Stimulated activated CD8-positive, alpha-beta memory T cell treated with anti-CD3 and anti-CD28 coated beads, Interleukin-7, amount 100 ng/mL, for 1 hour (primary cell): ENCODE measurements at places on chromosomes 4 and X.

DNA sequence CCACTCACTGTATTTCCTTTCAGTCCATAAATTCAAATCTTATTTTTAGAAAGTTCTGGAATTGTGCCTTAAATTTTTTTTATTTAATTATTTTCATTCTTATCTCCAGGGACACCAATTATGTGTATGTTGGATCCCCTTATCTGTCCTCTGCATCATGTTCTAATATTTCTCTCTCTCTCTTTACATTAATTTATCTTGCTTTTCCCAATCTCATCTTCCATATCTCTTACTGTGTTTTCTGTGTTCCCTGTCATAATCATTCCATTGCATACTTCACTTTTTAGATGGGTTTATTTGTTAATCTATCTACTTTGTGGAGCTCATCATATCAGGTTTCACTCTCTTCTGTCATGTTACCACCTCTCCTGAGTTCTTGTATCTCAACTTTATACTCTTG, 37.4 kb downstream of the PPP2R2C start:
- DNase-seq, result no peak

DNA sequence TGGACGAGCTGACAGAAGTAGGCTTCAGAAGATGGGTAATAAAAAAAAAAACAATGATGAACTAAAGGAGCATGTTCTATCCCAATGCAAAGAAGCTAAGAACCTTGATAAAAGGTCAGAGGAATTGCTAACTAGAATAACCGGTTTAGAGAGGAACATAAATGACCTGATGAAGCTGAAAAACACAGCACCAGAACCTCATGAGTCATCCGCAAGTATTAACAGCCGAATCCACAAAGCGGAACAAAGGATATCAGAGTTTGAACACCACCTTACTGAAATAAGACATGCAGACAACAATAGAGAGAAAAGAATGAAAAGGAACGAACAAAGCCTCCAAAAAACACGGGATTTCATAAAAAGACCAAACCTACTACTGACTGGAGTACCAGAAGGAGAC, 10.5 kb downstream of the NELFA start:
- no peak for DNase-seq

DNA sequence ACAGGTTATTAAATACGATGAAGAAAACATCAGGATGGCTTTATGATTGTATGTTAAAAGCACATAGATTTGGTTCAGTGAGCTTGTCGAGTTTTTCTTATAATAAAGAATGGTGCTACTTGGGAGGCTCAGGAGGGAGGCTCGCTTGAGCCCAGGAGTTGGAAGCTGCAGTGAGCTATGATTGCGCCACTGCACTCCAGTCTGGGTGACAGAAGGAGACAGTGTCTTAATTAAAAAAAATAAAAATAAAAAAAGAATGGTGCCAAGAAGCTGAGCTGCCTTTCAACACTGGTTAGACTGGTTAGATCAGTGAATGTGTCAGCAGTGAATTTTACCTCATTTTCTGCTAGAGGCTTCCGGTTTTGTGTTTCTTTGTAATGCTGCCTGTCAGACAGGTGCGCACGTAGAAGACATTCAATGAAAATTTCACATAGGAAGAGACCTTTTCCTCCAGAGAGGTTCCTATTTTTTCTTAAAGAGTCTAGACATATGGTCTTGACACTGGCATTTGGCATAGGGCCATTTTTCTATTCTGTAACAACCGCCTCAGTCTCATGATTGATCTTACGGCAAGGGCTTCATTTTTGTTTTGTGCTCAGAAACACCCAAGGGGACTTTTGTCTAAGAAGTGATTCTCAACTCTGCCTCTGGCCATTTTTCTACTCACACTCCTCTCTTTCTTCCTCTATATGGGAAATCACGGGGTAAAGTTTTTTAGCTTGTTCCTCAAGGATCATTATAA, 15.0 kb upstream of the ARSF start:
- no peak for DNase-seq

DNA sequence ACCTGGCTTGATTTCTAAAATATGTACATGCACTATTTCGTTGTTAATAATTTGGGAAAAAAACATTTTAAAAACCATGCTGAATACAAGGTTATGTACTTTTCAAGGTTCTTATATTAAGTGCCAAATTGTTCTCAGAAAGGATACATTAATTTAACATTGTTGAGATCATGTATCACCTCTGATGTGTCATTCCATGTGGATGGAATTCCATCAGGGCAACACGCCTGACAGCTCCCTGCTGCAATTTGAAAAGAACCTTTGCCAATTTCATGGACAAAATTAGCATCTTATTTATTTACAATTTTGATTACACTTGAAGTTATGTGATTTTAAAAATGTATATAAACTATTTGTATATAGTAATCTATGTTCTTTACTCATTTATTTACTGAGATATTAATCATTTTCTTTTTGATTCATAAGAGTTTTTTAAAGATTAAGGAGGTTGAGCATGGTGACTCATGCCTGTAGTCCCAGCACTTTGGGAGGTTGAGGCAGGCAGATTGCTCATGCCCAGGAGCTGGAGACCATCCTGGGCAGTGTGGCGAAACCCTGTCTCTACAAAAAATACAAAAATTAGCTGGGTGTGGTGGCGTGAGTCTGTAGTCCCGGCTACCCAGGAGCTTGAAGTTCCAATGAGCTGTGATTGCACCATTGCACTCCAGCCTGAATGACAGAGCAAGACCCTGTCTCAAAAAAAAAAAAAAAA, 142.8 kb downstream of the ENPP6 start:
- DNase-seq, result no peak

- DNase-seq, result no peak
Measured at GRCh38 chrX:129636175-129636681, 18.5 kb downstream of the APLN start.

GRCh38 chr4:52915730-52916300, 53.7 kb downstream of the RASL11B start:
- no peak for DNase-seq

DNA sequence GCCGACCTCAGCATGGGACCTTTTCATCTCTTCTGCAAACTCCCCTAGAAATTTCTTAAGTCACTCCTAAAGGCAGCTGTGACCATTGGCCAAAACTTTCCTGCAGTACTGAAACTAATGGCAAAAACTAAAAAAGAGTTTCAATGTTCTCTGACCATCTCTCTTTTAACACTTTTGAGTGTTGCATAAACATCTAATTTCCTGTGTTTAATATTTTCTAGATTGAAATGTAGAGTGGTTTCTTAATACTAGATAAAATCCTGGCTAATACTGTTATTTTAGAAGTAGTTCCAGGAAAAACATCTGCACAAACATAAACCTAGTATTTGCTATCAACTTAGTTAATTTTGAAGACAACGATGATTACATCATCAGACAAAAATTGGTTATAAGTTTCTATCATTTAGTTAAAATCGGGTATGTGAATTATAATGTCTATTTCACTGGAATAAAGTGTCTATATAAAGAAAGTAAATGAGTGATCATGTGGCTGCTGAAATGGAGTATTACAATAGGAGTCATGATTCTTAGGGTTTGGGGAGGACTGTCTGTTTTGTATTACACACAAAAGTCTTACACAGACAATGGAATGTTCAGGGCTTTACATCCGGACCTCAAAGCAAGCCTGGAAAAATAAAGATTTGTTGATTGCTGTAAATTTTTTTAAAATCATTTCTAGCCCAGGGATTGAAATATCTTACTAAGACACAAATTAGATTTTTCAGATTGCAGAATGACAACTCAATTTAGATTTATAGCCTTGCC, 1323.4 kb downstream of the C4orf33 start:
- DNase-seq, result no peak

GRCh38 chr4:150139297-150139865, 61.1 kb downstream of the DCLK2 start:
- DNase-seq, result no peak

DNA sequence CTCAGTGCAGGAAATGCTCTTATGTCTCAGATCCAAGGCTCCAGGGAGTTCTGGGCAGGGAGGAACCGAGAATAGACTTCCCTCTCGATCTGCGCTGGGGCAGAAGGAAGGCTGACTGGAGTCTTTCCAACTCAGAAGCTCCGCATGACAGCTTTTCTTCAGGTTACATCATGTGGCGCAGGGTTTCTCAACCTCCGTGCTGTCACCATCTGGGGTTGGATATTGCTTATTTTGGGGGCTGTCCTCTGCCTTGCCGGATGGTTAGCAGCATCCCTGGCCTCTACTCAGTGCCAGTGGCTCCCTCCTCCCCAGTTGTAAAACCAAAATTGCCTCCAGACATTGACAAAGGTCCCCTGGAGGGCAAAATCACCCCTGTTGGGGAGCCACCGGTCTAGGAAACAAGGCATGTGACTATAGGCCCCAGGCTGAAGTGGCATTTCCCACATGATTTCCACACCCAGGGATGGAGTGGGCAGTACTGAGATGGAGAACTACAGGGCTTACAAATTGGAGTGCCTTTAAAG, 21.4 kb downstream of the REELD1 start:
- no peak for DNase-seq

- DNase-seq, result no peak
Measured at GRCh38 chr4:155672342-155672741, 5.7 kb downstream of the GUCY1A1 start.

GRCh38 chrX:73214426-73215094, at the start of gene NAP1L2:
Gene NAP1L2, minus strand, starts transcription at chrX:73214851. Its CDS starts 359 bp downstream, at chrX:73214492.
- peak; percentile 1 for DNase-seq

DNA sequence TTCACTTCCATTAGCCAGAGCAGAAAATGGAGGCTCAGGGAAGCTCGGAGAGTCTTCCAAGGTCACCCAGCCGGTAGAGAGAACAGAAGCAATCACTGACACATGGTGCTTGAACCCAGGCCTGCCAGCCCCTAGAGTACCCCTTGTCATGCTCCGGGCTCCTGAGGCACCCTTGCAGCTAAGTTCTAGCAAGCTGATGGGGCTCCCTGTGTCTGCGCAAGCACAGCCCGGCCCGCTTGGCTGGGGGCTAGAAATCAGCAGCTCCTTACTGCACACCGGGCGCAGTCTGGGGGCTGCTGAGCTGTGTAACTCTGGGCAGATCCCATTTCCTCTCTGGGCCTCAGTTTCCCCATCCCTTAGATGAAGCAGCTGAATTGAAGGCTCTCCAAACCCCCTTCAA, 102.1 kb upstream of the PSAPL1 start:
- no peak for DNase-seq

DNA sequence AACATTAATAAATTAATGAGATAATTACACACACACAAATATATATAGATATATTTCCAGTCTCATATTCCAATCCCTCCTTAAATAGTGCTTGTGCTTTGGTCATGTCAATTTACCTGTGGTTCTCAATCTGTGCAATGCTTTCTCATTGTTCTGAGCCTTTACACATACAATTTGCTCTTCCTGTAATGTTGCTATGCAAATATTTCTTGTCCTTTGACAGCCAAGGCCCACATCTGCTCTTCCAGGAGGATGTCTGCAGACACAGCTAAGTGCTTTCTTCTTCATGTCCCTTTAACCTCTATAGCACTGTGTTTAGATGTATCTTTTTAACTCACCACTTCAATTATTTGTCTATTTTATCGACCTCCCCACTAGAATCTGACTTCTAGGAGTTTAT, 67.3 kb upstream of the RAPGEF2 start:
- DNase-seq, result no peak

DNA sequence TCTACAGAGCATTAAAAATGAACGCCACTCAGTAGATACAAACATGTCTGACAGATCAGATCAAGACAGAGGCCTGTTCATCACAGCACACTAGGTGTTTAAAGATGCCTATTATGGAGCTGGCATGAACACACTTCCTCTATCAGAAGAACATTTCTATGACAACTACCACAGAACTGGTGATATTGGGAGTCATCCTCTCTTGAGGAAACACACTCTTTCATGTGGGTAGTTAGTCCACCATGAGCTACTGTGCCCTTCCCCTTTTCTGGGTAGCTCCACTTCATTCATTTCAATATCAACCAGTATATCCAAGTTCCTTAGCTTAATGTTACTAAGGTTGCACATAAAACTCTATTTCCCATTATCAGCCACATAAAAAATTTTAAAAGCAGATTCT, 46.7 kb downstream of the MAOB start:
- no peak for DNase-seq

DNA sequence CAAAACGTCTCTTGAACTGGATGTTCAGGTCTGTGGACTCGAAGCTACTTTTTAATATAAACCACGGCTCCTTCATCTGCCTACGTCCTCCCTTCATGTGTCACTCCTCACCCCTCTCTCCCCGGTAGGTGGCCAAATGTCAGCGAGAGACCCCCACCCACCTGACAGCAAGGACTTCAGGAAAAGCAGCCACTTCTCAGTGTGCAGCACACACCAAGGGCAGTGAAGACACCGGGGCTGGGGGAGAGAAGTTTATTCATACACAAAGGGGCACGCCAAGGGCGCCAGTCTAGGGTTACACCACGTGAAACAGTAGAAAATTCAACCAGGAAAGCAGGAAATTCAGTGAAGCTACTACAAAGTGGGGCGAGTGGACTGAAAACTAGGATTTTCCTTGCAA, 181.2 kb downstream of the AFAP1 start:
- DNase-seq, result no peak

DNA sequence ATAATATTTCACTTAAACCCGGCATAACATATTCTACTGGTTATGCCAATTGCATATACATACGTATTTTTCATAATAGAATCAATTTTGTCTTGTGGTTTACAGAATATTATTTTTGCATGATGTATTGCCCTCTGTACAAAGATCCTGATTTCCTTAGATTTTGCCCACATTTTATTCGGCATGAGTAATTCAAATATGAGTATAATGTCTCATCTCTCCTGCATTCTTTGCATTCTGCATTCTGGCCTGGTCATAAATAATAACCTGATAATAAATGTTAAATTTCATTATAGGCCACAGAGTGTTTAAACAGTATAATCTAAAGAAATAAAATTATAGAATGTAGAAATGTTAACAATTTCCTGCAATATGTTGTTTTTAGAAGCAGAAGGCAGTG, 205.3 kb downstream of the TLL1 start:
- no peak for DNase-seq

GRCh38 chr4:74166135-74166534, 8.2 kb downstream of the MTHFD2L start:
- DNase-seq, result no peak

DNA sequence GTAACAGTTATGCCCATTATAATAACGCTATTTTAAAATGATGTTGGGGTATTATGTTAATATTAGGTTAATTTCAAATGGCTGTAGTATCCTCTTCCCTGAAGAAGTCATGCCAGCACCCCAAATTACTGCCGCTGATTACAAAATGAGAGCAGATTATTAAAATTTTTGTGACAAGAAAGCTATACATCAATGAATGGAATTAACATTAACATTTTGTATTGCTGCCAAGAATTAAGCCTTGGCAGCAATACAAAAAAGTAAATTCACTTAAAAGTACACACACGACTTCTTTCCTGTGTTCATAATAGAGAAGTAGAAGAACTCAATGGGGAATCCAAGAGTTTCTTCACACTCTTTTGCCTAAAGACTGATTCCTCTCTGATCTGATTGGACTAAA, 482.8 kb downstream of the STIM2 start:
- no peak for DNase-seq
